ENCODE measurements at places on chromosomes 5 and 9.

DNA sequence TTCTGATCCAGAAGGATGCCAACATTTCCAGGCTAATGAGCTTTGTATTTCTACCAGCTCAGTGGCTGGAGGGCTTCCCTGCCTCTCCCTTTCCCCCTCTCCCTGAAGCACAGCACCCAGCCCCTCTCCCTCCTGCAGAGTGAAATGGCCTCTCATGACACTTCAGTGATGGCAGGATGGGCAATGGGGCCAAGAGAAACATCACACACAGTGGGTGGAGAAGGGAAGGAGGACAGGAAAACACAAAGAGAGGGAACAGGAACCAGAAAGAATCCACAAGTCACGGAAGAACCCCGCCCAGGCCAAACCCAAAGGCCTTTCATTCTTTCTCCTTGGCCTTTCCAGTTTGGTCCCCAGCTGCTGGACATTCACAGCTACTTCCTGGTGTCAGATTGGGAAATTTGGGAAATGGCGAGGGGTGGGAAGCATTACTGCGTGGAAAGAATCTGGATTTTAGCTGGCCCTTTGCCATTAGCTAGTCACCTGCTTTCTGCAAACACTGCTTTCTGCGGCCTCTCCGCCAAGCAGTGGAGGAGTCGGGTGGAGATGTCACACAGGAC, 82.6 kb downstream of the GLDC start:
- DNase-seq, result no peak

DNA sequence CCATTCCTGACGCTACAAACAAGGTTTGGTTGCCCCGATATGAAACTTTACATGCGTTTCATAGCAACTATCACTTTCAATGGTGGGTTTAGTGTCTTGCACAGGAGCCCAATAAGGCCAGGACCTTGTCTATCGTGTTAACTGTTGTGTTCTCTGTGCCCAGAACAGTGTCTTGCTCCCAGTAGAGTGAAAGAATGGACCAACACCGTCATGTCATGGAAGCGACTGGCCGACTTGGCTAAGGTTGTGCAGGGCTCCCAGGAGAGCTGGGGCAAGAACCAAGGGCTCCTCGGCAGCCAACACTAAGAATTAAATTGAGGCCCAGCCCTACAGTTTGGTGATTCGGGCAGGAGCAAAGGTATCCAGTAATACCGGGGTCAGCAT, 498 bp upstream of the ARHGEF37 start:
- DNase-seq, result no peak

- DNase-seq, result no peak
These were observed 65.7 kb upstream of the FANCC start for GRCh38 chr9:95383185-95383676.

GRCh38 chr5:78905084-78905938, 79.8 kb downstream of the ARSB start:
- DNase-seq, result no peak

DNA sequence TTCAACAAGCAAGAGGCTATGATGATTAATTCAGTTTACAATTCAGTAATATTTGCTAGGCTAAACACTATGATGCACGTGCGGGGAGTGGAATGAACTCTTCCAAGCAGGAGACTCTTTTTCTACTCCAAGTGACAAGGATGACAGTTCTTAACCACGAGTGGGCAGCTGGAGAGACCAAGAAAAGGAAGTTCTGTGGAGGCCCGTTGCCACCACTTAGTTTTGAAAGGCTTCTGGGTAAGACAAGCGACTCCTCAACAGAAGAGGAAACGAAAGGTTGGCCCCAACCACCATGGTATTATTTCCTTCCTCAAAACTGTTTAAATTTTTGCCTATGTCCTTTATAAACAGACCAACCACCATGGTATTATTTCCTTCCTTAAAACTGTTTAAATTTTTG, 2.8 kb downstream of the DCAF12 start:
- DNase-seq, result no peak

GRCh38 chr5:38434966-38435705, 121.3 kb downstream of the LIFR start:
- DNase-seq, result no peak

DNA sequence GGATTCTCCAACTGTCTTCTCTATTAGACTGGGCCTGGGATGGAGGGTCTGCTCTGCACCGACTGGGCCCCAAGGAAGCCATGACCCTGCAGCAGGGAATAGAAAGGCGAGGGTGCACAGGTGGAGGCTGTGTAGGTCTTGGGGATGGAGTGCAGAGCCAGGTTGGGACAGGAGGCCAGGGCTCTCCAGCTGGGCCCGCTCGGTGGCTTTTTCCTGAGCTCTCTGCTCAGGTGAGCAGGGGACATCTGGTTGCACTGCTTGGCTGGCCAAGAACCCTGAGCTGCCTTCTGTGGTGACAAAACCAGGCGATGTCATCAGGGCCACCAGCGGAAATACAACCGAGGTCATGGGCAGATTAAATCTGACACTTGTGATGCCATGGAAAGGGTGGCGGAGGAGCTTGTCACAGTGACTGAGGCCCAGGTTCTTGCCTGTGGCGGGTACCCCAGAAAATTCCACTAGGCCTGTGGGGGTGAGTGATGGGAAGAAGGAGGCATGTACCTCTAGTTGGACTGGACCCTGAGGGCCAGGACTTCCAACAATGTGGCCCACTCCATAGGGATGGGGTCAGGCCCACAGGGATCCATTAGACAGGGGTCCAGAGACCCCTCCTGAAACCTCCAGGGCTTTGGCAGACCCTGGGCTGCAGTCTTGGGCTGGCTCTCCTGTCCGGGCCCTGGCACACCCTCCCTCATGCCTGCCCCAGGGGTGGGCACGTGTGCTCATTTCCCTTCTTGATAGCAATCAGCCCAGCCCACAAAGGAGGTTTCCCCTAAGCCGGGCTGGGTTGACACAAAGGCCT, 4.4 kb upstream of the IL3 start:
- DNase-seq, result no peak

GRCh38 chr5:175082866-175083590, 358.6 kb downstream of the MSX2 start:
- no peak for DNase-seq

- no peak for DNase-seq
These were observed 106.1 kb downstream of the NUDT12 start for GRCh38 chr5:103456476-103456875.

- DNase-seq, result no peak
These were observed 195.5 kb downstream of the TMEM167A start for GRCh38 chr5:82881571-82882174.

GRCh38 chr5:10653043-10653442, 89.2 kb downstream of the ANKRD33B start:
- no peak for DNase-seq

DNA sequence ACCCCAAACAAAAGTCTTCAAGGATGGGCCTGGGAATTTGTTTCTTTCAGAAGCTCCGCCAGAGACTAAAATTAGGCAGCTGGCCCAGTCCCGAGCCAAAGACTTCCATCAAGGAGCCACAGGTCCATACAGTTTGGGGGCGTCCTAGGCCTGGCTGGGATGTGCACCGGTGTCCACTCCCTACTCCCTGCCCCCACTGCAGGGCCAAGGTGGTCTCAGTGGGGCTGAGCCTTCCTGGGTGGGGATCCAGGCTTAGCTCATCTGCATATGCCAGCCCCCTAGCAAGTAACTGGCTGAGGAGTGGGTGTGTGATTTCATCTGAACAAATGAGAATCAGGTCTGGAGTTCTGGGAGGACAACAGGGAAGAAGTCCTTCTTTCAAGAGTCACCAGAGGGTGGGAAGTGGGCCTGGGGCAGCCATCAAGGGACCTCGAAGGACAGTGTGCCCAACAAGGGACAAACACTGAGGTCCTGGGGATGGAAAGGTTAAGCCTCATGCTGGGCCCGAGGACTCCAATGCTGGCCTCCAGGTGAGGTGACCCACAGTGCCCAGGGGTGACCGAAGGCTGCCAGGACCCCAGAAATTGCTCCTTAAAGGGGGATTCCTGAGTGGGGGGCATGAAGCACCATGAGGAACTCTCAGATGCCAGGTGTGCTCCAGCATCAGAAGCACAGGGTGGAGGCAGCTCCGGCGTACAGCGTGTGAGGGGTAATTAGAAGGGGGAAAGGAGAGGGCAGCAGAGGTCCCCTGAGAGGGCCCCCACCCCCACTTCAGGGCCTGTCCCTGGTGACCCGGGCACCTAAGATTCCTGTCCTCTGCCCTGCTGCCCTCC, 91.3 kb downstream of the ZNF354C start:
- DNase-seq, result no peak

DNA sequence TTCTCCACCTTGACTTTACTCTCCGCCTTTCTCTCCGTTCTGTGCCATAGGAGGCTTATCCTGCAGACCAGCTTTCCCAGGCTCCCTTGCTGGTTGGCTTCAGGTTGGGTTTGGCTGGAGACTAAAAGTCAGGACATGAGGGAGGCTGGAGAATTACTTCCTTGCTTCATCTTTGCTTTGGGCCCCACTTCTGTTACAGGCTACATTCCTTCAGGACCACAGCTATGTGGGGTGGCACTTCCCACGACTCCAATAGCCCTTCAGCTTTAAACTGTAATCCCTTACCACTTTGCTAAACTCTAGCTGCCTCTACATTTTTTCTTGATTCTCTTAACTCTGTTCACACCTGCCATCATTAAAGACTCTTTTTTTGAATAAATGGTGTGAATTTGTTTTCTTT, 186.7 kb upstream of the NR4A3 start:
- DNase-seq, result no peak

All from DMS153 (cell line).